ENCODE measurements at places on chromosomes 13 and 19.

GRCh38 chr19:51714848-51715247, 8.9 kb downstream of the HAS1 start:
- no peak for DNase-seq

DNA sequence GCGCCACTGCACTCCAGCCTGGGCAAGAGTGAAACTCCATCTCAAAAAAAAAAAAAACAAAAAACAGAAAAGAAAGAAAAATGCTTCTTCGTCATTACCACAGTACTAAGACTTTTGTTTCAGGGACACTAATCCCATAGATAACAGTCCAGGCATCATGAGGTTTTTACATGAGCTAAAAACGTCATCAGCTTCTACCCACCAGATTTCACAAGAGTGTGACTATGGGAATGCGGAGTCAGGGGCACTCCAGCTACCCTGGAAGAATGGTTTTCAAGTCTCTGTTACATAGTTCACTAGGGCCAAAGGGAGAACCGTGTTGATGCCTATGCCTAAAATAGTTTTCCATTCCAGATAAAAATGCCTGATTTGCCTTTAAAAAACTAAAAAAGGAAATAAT, 33.2 kb downstream of the RAB20 start:
- DNase-seq = no peak

DNA sequence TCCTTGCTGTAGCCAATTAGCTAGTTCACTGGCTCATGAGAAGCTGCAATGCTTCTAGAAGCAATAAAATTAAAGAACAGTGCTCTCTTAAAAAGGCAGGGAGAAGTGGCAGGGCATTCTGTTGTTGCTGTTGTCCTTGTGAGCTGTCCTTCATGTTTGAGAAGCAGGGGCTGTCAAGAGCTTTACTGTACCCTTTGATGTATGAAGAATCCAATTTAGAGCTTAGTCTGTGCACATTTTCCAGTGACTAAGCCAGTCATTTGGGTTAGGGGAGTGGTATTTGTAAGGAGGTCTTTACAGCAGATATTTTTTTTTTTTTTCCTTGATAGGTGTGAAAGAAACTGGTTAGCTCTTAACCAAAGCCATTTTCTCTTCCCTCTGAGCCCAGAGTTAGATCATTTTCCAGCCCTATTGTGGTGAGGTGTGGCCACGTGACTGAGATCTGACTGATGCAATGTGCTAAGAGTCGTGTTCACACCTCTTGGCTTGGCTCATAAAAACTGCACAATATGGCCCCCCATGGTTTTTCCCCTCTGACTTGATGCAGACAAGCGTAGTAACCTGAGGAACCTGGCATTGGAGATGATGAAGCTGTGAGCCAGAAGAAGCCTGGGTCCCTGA, 309.6 kb upstream of the TMTC4 start:
- no peak for DNase-seq

- no peak for DNase-seq
These were observed 74.4 kb downstream of the SLITRK6 start for GRCh38 chr13:85724546-85725432.
